ENCODE measurements at places on chromosomes 12 and 14.

- no peak for DNase-seq
These were observed 422.5 kb upstream of the PDE3A start for GRCh38 chr12:19945559-19946435.

DNA sequence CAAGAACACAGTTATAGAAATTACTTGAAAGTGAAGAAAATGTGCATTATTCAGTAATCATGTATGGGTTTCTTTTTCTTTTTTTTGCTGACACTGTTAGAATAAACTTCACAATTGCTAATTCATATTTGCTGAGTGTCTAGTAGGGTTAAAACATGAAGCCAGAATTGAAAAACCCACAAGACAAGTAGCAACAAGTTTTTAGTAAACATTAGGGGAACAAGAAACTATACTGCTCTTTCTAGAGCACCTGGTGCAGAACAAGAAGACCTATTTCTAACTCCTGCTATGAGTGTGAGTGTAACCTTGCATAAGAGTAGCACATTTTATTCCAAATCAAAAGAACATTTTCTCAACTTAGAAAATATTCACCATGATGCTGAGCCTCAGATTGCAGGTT is 83.2 kb downstream of the ITPR2 start:
- no peak for DNase-seq

DNA sequence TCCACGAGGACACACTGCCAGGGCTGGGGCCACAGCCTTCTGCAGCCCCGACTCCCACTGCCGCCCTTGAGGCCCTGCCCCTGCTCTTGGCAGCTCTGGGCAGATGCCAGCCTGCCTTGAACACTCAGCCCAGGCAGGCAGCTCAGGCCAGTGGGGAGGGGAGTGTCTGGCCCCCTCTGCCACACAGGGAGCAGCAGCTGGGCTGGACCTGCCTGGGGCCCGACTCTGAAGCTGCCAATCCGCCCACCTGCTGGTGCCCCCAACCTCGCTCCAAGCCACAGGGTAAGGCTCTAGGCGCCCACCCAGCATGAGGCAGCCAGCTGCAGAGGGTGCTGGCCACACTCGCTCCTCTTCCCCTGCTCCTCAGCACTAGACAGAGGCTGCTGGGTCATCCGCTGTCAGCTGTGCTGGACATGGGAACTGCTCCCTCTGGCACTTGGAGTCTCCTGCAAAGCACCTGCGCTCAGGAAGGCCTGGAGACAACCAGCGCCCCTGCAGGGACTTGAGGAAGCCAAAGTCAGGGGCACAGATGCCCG is 24.6 kb upstream of the NUDT14 start:
- no peak for DNase-seq

GRCh38 chr12:60930151-60930550 is 1330.1 kb upstream of the USP15 start:
- DNase-seq = no peak

GRCh38 chr14:96108911-96109310 is 69.7 kb downstream of the C14orf132 start:
- DNase-seq = no peak

- DNase-seq = no peak
These were observed 67.7 kb downstream of the GXYLT1 start for GRCh38 chr12:42076976-42077375.
